ENCODE measurements at places on chromosomes 7 and 10.
A peak's percentile ranks its signal among the peaks of the same experiment; 100 is the strongest.

DNA sequence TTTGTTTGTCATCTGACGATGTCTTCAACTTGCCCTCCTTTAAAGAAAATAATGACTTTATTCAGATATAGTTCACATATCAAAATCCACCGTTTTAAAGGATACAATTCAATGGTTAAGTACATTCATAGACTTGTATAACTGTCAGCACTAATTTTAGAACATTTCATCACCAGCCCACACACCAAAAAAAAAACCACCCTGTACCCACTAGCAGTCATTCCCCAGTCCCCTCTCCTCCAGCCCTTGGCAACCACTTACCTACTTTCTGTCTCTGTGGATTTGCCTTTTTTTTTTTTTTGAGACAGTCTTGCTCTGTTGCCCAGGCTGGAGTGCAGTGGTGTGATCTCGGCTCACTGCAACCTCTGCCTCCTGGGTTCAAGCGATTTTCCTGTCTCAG is 5.3 kb upstream of the HILPDA start:
- no peak for DNase-seq

DNA sequence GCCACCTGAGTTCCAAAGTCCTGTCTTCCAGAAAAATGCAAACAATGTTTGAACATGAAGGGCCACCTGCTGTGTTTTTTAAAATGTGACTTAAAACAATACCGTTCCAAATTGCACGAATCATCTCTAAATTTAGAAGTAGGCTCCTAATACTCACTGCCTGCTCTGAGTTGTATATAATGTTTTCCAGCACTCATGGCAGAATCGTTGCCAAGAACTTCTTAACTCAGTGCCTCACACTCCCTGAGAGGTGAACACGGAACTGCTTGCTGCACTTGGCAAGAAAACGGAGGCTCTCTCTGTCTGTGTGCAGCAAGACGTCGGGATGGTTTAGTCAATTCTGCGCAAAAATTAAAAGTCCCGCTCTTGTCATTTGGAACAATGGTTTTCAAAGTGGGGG is 757.3 kb upstream of the AUTS2 start:
- no peak for DNase-seq

DNA sequence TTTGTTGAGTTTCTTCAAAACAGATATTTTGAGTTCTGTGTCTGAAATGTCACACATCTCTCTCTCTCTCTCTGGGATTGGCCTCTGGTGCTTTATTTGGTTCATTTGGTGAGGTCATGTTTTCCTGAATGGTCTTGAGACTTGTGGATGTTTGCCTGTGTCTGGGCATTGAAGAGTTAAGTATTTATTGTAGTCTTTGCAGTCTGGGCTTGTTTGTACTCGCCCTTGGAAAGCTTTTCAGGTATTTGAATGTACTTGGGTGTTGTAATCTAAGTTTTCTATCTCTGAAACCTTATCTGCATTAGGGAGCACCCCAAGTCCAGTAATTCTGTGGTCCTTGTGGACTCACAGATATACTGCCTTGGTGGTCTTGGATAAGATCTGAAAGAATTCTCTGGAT is 106.7 kb upstream of the PRSS58 start:
- DNase-seq: no peak

DNA sequence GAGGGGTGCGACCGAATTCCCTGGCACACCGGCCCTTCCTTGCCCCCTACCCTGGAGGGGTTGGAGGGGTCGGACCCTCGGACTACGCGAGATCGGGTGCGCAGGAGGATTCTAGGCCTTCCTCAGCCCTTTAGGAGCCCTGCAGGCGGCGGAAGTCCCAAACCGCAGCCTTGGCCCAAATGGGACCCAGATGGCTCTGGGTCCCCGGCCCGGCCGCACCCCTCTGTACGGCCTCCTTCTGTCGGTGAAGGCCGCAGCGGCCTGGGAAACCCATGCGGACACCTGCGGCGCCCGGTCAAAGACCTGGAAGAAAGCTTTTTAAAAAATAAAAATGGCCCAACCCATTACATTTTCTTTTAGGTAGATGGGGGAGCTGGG is 2.4 kb upstream of the VAX1 start:
- no peak for DNase-seq

- no peak for DNase-seq
Observed at GRCh38 chr7:12741951-12742575, 54.6 kb downstream of the ARL4A start.

GRCh38 chr7:95199779-95200558 is 124.4 kb downstream of the PON1 start:
- DNase-seq: no peak

DNA sequence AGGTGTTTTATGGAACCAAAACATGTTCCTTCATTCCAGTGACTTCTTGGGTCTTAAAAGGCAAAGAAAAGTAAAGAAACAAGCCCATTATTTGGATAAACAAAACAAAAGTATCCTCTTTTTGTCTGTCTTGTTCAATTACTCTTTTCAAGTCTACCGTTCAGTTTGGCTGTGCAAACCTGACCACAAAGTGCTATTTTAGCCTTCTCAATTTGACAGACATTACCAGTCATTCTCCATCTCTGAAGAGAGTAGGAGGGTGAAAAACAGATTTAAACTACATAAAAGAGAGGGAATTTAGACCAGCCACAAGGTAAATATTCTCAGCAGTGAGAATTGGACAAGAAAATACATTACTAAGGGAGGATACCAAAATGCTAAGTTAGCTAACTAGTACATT is 145.2 kb downstream of the GRM3 start:
- DNase-seq: no peak

- no peak for DNase-seq
Observed at GRCh38 chr7:116557901-116558300, 33.1 kb downstream of the CAV1 start.

- peak; percentile 4 for DNase-seq
Observed at GRCh38 chr7:29748286-29749099, 57.8 kb upstream of the WIPF3 start.

DNA sequence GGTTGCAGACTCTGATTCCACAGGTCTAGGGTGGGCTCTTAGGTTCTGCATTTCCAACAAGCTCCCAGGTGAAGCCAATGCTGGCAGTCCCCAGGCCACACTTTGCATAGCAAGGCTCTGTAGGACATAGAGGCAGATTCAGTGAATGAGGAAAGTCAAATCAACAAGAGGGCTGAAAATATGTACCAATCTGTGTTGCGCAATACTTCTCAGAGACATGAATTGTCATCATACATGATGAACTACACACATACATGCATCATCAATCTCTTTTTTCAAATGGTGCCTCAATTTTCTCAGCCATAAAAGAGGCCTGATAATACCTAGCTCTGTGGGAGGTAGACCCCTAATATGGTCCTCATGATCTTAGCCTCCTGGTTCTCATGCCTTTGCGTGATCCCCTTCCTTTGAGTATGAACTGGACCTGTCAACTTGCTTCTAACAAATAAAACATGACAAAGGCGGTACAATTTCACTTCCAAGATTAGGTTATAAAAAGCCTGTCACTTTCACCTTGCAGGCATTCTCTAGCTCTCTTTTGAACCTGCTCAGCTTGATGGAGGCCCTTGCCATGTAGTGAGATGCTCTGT is 49.0 kb downstream of the PIK3CG start:
- DNase-seq: no peak

DNA sequence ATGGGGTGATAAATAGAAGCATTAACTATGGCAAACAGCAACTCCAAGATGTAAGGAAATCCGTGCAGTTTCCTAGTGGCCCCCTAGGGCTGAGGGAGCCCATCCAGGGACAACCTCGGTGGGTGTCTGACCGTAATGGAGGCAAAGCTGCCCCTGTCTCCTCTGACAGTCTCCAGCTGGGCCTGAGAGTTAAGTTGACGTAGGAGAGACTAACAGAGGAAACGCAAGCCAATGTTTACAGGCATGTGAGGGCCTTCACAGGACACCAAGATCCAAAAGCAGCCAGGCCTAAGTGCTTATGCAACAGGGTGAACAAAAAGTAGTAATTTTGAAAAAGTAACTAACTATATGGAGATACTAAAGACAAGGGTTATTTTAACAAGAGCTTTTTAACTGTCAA is 330.0 kb upstream of the C7orf33 start:
- DNase-seq: no peak

GRCh38 chr7:75813084-75813483 is 522 bp downstream of the CCL24 start:
- no peak for DNase-seq

GRCh38 chr7:73999664-74000435 is 28.1 kb upstream of the ELN start:
- no peak for DNase-seq

- DNase-seq: no peak
Observed at GRCh38 chr10:131850383-131850870, 50.4 kb upstream of the PPP2R2D start.

DNA sequence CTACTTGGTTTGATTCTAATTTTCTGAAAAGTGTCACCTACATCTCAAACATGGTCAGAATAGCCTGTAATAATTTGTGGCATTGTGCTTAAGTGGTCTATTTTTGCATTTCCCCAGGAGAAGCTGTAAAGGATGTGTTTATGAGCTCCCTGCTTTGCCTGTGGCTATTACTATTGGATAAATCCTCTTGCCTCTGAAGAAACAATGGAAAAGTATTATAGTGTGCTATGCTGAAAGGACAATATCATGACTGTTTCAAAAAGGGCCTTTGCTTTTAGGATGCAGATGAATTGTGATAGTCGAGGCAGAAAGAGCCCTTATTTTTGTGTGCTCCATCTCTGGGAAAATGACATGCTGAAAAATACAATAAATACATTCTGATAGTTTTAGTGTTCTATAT is 94.1 kb upstream of the ARMC3 start:
- DNase-seq: no peak

GRCh38 chr7:143967398-143967797 is 12.8 kb downstream of the OR2F1 start:
- no peak for DNase-seq

- no peak for DNase-seq
Observed at GRCh38 chr7:140084142-140084655, 21.4 kb upstream of the PARP12 start.

GRCh38 chr10:11414314-11415038 is 197.0 kb downstream of the USP6NL start:
- DNase-seq: no peak

GRCh38 chr7:1981878-1982230 is 250.9 kb downstream of the MAD1L1 start:
- DNase-seq: no peak
